ENCODE measurements at places on chromosomes 6 and 20. TPM values are rescaled to one million over a fixed set of nuclear protein-coding genes. Genes with fewer than 3 reads are reported as not detected.

The HLA-DOB gene
- polyA plus RNA-seq = not detected

The PRSS35 gene
- 1.7 TPM for polyA plus RNA-seq

The AFG1L gene
- polyA plus RNA-seq = 5.4 TPM

The SNRPB gene
- polyA plus RNA-seq = 785 TPM

The TNNC2 gene
- polyA plus RNA-seq = 32.5 TPM

The APOM gene
- polyA plus RNA-seq = 10.0 TPM

The AGPAT4 gene
- polyA plus RNA-seq = 8.9 TPM

The TP53TG5 gene
- not detected for polyA plus RNA-seq

The ZSCAN9 gene
- polyA plus RNA-seq = 10.0 TPM

The EMILIN3 gene
- 0.53 TPM for polyA plus RNA-seq

The ZC2HC1B gene
- polyA plus RNA-seq = not detected

The NNAT gene
- 2.8 TPM for polyA plus RNA-seq

The DNMT3B gene
- polyA plus RNA-seq = 726 TPM

The C6orf15 gene
- not detected for polyA plus RNA-seq

Data from GM23338 (cell line).